ENCODE measurements at places on chromosomes 4 and X.

- DNase-seq: no peak
These were observed 395.2 kb downstream of the SPOCK3 start for GRCh38 chr4:166838975-166839614.

GRCh38 chr4:4420421-4420820 is 33.5 kb downstream of the NSG1 start:
- no peak for DNase-seq

DNA sequence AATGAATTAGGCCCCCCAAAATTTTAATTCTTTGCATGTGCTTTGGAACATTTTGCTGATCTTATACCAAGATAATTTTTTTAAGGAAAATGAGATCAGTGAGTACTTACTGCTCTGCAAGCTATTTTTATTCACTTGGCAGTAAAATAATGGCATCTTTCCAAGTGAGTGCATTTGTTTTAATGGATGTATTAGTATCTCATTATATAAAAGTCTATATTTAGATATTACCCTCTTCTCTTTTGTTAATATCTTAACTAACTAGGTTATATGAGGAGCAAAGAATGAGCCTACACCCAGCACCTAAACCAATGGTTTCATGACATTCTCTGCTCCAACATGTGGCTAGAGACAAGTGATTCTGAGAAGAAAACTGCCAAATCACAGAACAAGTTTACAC is 21.1 kb upstream of the ARAF start:
- DNase-seq: no peak

DNA sequence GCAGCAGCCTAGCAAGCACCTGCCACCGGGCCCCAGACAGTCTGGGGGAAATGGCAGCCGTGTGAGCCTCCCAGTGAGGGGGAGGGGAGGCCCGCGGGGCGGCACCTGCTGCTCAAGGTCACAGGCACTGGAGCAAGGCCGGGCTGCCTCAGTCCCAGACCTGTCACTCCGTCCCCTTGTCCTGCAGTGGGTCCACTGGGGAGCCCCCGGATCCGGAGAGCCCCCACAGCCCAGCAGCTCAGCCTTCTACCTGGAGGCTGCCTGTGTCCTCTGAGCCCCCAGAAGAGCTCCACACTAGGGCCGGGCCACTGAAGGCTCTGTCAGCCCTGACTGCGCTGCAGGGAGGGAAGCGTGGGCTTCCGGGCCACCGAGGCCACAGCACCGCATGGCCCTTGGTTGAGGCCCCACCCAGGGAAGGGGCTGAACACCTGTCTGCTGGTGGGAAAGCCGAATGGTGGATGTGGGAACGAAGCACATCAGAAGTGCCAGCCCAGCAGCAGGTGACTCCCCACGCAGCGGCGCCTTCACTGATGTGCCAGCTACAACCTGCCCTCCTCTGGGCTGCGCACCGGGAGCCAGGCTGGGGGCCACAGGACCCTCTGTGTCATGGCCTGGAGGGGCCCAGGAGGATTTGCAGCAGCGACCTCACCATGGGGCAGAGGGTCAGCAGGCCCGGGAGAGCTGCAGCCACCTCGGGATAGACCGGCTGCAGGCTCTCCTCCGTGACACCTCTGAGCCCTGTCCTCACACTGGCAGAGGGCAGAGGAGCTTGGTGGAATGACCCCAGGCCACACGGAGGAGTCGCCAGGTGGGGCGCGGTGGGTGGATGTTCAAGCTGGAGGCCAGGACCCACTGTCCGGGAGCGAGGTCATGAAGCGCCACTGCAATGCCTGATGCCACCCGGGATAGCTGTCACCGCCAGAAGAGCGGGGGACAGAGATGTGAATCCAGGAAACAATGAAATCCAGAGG is 35.0 kb upstream of the MXD4 start:
- DNase-seq: no peak

DNA sequence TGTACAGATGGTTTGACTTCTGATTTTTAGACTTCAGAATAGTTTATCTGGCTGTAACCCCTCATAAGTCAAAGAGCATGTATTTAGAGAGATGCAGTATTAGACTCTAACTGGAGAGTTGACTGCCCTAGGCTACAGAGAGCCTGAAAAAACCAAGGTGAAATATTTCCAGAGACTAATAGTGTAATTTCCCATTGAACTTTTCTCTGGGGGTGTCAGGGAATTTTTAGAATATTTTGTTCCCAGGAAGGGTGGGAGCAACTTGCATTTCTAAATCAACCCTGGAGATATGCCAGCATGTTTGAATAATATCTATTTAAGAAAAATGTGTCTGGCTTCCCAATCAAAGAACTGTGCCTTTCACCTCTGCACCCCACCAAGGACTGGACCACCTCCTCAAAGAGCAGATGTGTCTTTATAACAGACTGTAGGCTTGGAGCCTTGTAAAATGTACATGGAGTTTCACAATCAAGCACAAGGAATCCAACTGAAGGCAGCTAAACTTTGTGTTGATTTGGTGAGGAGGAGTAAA is 2.0 kb downstream of the ANXA3 start:
- DNase-seq: no peak

GRCh38 chr4:73743795-73744194 is 3.4 kb downstream of the CXCL8 start:
- no peak for DNase-seq

DNA sequence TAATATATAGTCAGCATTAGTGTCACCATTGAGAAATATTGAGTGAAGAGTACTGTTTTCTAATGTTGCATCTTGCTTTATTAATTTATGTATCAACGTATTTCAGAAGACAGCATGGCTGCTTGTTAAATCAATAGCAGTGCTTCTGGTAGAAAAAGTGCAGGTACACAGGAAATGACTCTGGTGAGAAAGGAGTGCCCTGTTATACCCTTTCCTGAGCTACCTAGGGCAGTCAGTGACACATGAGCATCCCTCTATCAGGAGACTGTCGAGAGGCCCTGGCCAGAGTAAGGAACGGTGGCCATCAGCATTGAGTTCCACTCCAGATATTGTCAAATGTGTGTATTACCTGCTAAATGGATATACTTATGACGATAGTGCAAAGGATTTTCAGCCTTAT is 42.1 kb downstream of the SCML1 start:
- no peak for DNase-seq

Measured in stimulated activated CD4-positive, alpha-beta T cell treated with anti-CD3 and anti-CD28 coated beads, TNF-alpha, amount 100 ng/mL, for 24 hours (primary cell).